HEK293T (cell line): ENCODE measurements at places on chromosomes 3 and 15.
A peak's percentile ranks its signal among the peaks of the same experiment; 100 is the strongest.

DNA sequence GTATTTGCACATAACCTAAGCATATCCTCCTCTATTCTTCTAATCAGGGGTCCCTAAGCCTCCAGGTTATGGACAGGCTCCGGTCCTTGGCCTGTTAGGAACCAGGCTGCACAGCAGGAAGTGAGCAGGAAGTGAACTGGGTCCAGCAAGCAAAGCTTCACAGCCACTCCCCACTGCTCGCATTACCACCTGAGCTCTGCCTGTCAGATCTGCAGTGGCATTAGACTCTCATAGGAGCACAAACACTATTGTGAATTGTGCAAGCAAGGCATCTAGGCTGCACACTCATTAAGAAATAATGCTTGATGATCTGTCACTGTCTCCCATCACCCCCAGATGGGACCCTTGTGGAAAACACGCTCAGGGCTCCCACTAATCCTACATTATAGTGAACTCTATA is 9.8 kb downstream of the MSL2 start:
- DNase-seq, result no peak

GRCh38 chr3:160027541-160028195 is 39.0 kb downstream of the IL12A start:
- DNase-seq, result no peak

GRCh38 chr3:186902154-186902553 is 28.2 kb upstream of the ST6GAL1 start:
- no peak for DNase-seq

GRCh38 chr3:185257334-185257733 is 3.5 kb upstream of the EHHADH start:
- no peak for DNase-seq

- no peak for DNase-seq
Observed at GRCh38 chr3:99640214-99640851, 1.9 kb downstream of the COL8A1 start.

- no peak for DNase-seq
Observed at GRCh38 chr15:66095871-66096687, 157.5 kb downstream of the MEGF11 start.

DNA sequence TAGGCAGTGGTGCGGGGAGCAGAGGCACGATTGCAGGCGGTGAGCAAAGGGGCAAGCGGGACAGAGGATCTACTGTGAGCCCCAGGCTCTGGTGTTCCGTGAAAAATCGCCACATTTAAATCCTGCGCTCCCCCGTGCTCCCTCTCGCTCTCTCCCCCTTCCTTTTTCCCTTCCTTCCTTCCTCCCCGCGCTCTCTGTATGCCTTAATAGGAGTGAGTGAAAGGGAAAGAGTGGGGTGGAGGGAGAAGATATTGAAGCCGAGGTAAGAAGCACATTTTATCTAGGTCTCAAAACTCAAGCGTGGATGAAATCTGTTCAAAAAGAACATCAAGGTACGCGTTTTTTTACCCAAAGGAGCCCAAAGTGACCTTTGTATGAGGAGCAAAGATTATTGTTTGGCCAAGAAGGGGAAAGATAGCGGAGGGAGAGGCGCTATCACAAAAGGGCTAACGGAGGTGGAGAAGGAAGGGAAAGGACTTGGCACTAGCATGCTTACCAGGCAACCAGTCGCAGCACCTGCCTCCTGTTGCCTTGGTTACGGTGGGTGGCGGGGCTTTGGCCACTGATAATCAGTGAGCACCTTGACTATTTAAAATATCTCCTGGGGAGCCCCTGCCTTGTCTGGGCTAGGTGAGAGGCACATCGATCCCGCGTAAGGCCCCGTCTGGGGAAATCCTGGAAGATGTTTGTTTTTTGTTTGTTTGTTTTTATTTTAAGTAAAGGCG is 14.9 kb upstream of the AEN start:
- DNase-seq, result no peak

GRCh38 chr3:100170486-100170885 is 56.2 kb upstream of the FILIP1L start:
- DNase-seq, result no peak

GRCh38 chr15:73751511-73751898 is 1.6 kb downstream of the INSYN1 start:
- DNase-seq, result no peak

GRCh38 chr15:65396283-65396964 is 18.6 kb upstream of the IGDCC3 start:
- no peak for DNase-seq

GRCh38 chr15:55977231-55977630 is 16.2 kb downstream of the NEDD4 start:
- DNase-seq, result no peak

DNA sequence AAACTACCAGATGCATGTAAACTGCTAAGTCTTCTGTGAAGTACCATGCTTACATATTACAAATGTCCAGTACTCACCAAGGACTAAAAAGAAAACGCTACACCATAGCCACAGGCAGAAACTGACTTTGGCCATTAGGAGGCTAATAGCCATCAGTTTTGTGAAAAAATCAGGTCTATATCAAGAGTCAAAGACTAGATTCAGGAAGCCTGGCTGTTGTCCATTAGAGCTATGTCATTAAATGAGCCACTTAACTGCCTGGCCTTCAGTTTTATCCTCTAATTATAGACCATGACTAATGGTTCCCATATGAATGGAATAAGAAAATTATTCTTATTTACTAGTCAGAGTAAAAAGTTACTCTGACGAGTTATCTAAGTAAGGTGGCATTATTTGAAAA is 144.1 kb downstream of the VPS13C start:
- DNase-seq, result no peak

DNA sequence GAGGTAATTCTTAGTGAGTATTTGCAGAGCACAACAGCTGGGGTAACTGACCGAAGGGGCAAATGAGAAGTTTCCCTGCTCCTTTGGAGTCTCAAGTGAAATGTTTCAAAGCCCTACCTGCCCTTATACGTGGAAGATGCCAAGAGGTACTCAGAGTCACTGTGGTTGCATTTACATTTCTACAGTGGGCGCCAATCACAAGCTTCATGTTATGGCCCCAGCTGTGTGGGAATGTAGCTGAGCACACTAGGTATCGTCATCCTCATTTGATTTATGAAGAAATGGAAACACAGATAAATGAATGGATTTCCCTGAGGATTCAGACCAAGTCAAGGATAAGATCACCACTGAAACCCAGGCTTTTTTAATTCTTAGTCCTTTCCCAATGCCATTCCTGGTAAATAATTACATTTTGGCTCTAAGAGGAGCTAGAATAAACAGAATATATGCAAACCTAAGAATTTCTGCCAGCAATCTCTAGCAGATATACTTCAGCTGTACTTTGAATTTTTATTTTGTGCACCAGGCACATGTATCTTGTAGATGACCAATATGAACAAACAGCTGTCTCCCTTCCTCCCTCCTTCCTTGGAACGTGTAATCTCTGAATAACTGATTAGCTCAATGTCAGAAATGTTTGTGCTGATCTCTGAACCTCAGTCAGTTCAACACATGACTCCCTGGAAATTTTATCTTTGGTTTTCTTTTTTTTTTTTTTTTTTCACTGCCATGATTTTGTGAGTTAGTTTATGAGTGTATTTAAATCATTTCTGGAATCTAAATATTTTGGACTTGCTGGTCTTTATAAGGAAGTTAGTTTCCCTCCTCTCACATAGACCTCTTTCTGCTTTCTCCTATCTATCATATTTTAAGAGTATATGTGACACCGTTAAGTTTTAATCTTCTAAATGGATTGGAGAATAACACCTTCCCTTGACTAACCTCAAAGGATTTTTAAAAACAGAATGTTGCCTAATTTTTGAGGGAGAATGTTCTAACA is 69.2 kb downstream of the MAP2K5 start:
- no peak for DNase-seq

DNA sequence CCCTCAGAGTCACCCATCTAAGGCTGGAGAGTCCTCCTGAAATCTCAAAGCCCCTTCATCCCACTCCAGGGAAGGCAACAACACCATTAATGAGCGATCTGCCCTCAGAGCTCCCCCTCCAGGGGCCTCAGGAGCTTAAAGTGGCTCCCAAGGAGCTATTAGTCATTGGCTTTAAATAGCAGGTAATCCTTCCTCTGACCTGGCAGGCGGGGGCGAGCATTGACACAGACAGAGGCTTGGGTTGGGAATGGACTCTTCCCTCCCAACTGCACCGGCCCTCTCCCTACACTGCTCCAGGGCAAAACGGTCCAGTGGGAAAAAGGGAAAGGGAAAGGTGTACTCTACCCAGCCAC is 1.4 kb downstream of the MFGE8 start:
- peak; percentile 39 for DNase-seq

GRCh38 chr3:66994588-66994987 is 3.5 kb upstream of the KBTBD8 start:
- no peak for DNase-seq

- DNase-seq, result no peak
Observed at GRCh38 chr15:101248274-101248673, 3.6 kb downstream of the CHSY1 start.

GRCh38 chr3:120438665-120439370 is 12.0 kb downstream of the FSTL1 start:
- no peak for DNase-seq

GRCh38 chr3:28575100-28575745 is 226.6 kb upstream of the AZI2 start:
- DNase-seq, result peak; percentile 26

DNA sequence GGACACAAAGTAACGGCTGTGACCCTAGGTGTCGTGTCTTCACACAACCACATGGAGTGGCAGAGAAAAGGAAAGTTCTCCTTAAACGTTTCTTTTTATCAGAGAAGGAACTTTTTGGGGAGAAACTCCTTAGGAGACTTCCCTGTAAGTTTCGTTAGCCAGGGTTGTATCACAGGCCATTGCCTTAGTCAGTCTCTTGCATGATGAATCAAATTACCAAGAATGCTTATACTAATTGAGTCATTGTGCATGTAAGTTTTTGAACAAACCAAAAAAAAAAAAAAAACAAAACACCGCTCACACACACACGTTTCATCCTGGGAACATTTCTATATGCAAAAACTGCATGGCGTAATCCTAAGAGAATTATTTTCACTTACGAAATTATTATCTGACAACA is 150.4 kb upstream of the SATB1 start:
- DNase-seq, result no peak

DNA sequence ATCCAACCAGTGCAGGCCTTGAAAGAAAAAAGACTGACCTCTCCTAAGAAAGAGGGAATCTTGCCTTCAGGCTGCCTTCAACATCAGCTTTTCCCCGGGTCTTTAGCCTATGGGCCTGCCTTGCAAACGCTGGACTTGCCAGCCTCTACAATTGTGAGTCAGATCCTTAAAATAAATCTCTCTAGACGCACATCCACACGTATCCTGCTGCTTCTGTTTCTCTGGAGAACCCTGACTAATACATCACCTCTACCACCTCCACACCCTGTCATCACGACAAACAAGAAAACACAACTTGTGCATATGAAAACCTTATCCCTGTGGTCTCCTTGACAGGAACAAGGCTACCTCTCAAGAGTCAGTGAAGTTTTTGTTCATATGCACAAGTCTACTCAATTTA is 11.8 kb downstream of the CYFIP1 start:
- no peak for DNase-seq

DNA sequence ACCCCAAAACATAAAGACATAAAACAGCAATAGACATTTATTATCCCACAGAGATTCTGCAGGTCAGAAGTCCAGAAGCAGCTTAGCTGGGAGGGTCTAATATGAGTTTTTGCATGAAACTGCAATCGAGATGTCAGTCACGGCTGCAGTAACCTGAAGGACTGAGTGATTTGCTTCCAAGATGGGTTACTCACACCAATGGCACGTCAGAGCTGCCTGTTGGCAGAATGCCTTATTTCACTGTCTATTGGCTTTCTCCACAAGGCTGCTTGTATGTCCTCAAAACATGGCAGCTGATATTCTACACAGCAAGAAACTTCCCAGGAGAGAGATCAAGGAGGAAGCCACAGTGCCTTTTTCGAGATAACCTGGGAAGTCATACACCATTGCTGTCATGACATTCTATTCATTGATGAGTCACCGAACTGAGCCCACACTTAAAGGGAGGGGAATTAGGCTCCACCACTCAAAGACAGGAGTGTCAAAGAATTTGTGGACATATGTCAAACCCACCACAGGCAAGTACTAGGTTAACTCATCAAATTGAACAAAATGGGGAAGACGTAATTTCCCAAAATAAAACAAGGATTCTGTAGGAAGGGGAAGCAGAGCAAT is 122.2 kb downstream of the SYNPR start:
- no peak for DNase-seq
